Right lung (tissue), 10 donors: ENCODE measurements at places on chromosomes 1 and 21. TPM values are rescaled to one million over a fixed set of nuclear protein-coding genes. Genes with fewer than 3 reads are reported as not detected.

DNA sequence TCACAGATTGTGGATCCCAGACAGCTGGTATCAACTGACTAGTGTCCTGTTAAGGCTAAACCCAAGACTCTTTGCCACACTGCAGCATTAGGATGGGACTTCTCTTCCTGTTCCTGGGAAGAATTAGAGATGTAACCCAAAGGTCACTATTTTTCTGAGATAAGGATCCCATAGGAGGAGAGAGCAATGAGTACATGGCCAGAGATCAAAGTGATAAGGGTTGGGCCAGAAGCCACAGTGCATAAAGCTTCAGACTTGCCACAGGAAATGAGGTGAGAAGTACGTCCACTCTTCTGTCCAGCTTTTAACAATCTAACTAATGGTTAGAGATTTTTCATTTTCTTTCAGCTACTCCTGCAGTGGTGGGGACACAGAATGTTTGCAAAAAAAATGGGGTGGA, at the start of gene HSD3B1:
HSD3B1 (plus strand) TSS at position 270 of the 400 bp plus-strand sequence. CDS start 267 bp downstream, outside the sequence.
- no peak for DNase-seq

GRCh38 chr1:210477328-210477924, 148.7 kb downstream of the HHAT start:
- DNase-seq: no peak

FCRL4 gene
- polyA plus RNA-seq: not detected

- DNase-seq: no peak
These were observed 249.1 kb upstream of the PTBP2 start for GRCh38 chr1:96472471-96472870.

UTS2 gene
- not detected for polyA plus RNA-seq

- DNase-seq: no peak
These were observed 31.4 kb downstream of the RNF115 start for GRCh38 chr1:145792484-145792883.

- no peak for DNase-seq
These were observed 22.4 kb downstream of the ARMH1 start for GRCh38 chr1:44696789-44697345.

GRCh38 chr1:150138044-150138443, 11.7 kb upstream of the PLEKHO1 start:
- DNase-seq: no peak

PTPN14 gene
- 10.3 TPM for polyA plus RNA-seq

- DNase-seq: no peak
These were observed 1.8 kb upstream of the SYT2 start for GRCh38 chr1:202711949-202712635.

NPPA gene
- 0.73 TPM for polyA plus RNA-seq

CR1L gene
- polyA plus RNA-seq: 1.4 TPM

APCS gene
- polyA plus RNA-seq: not detected

SPRR1B gene
- not detected for polyA plus RNA-seq

CCDC190 gene
- 0.60 TPM for polyA plus RNA-seq

DNA sequence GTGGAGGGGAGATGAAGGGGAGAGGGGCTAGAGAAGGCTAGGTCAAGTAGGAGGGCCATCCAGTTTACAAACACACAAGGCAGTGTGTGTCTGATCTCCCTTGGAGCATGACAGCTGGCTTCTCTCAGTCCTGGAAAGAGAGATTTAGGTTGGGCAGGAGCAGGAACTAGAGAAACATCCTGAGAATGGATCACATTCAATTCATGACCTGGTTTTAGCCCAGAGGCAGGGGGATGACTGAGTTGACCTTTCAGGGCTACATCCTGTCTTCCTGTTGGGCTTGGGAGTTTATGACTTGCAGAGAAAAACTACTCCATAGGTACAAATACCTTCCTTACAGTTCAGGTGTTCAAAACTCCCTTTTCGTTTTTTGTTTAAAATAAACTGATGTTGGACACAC, 97.0 kb downstream of the IGSF21 start:
- DNase-seq: no peak

DNA sequence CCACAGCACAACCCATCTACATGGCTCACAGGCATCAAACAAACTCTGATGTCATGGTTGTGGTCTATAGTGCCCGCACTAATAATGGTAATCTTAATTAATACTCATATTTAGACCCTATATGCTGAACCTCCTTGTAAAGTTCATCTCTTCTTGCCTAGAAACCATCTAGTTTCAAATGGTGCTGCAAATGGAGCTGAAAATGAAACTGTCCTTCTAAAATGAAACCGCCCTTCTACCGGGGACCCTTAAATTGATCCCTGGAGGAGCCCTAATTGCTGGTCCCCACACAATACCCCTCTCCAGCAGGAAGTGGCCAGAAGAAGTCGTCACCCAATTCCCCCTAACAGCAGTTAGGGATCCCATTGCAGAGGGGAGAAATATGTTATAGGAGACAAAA, 612.6 kb downstream of the MRPL39 start:
- DNase-seq: no peak

CSMD2 gene
- polyA plus RNA-seq: 0.23 TPM

OR2AK2 gene
- polyA plus RNA-seq: not detected

DNA sequence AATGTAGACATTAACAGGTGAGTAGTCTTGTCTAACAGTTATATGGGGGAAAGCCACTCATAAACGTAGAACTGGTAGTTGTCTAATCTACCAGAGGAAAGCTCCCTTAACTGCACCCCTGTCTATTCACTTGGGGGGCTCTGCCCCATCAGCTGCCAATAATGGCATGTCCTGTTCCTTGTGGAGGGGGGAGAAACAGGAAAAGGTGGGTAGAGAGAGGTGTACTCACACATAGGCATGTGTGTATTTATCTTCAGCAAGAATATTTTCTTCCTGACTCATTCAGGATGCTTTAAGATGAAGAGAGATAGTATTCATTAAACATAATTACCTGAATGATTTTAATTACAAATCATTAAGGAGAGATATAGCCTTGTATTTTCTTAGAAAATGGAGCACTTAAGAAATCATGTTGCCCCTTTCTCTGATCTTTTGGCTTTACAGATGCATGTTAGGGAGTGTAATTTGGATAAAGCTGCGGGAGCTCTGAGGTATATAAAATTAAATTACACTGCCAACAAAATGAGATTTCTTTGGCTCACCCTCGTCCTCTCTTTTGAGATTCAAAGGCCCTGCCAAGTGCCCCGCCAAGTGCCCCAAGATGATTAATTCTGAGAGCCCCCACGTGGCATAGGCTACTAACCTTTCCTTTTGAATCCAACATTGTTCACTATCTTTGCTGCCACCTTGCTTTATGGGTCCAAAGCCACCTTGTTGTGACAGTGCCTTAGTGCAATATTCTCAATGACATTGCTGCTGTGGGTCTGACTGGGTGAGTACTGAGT, 286.3 kb upstream of the LYPLAL1 start:
- no peak for DNase-seq

PLA2G2D gene
- 0.10 TPM for polyA plus RNA-seq

DNA sequence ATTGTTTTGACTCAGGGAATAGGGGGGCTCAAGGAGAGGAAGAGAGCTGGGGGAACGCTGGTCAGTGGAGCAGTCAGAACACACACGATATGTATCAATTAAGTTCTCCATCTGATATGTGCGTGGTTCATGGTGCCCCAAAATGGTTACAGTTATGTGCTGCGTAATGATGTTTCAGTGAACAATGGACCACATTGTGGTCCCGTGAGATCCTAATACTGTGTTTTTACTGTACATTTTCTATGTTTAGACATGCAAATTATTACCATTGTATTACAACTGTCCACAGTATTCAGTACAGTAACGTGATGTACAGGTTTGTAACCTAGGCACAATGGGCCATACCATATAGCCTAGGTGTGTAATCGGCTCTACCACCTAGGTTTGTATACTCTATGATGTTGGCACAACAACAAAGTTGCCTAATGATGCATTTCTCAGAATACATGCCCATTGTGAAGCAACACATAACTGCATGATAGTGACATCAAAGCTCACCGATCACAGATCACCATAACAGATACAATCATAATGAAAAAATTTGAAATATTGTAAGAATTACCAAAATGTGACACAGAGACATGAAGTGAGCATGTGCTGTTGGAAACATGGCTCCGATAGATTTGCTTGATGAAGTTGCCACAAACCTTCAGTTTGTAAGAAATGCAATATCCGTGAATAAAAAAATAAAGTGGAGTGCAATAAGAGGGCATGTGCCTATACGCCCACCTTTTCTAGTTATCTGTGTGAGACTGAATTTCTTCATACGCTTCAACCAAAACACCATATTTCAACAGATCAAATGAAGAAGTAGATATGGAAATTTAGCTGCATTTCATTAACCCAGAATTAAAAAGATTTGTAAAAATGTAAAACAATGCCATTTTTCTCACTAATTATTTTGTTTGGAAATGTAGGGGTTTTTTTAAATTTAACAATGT, 14.8 kb upstream of the TMEM54 start:
- no peak for DNase-seq

DNA sequence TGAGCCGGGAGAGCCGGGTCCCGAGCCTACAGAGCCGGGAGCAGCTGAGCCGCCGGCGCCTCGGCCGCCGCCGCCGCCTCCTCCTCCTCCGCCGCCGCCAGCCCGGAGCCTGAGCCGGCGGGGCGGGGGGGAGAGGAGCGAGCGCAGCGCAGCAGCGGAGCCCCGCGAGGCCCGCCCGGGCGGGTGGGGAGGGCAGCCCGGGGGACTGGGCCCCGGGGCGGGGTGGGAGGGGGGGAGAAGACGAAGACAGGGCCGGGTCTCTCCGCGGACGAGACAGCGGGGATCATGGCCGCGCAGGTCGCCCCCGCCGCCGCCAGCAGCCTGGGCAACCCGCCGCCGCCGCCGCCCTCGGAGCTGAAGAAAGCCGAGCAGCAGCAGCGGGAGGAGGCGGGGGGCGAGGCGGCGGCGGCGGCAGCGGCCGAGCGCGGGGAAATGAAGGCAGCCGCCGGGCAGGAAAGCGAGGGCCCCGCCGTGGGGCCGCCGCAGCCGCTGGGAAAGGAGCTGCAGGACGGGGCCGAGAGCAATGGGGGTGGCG, 371 bp downstream of the ARID1A start:
- DNase-seq: no peak
